ENCODE measurements at places on chromosomes 7 and 10.
A peak's percentile ranks its signal among the peaks of the same experiment; 100 is the strongest.

DNA sequence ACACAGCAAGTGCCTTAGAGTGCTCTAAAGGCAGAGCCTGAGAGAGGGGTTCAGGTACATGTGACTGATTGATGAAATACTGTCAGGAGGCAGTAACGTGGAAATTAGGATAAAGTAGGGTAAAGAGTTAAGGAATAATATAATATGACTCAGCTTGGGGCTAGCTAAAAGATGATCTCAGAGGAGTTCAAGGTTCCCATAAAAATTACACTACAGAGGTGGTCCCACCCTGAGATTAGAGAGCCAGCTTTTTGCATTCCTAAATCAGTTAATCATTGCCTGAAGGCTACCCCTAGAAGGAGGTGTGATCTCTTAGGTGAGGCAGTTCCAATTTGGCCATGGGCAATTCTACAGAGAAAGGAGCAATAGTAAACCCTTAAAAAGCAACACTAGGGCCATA, 5.8 kb downstream of the LIPJ start:
- no peak for DNase-seq

DNA sequence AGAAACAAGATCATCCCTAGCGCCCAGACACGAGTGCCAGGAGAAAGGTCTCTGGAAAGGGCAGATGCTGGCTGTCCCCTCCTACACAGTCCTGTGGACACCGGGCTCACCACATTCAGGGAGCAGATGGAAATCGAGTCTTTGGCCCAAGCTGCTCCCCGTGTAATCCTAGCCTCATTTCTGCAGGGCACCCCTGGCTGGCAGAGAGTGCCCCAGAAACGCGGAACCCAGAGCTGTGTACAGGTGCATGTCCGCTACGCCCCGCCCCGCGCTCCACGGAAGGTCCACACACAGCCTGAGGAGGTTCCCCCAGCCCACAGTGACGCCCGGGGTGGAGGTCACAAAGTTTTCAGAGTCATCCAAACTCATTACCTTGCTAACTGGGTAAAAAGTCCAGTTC, 202.8 kb downstream of the MAD1L1 start:
- no peak for DNase-seq

DNA sequence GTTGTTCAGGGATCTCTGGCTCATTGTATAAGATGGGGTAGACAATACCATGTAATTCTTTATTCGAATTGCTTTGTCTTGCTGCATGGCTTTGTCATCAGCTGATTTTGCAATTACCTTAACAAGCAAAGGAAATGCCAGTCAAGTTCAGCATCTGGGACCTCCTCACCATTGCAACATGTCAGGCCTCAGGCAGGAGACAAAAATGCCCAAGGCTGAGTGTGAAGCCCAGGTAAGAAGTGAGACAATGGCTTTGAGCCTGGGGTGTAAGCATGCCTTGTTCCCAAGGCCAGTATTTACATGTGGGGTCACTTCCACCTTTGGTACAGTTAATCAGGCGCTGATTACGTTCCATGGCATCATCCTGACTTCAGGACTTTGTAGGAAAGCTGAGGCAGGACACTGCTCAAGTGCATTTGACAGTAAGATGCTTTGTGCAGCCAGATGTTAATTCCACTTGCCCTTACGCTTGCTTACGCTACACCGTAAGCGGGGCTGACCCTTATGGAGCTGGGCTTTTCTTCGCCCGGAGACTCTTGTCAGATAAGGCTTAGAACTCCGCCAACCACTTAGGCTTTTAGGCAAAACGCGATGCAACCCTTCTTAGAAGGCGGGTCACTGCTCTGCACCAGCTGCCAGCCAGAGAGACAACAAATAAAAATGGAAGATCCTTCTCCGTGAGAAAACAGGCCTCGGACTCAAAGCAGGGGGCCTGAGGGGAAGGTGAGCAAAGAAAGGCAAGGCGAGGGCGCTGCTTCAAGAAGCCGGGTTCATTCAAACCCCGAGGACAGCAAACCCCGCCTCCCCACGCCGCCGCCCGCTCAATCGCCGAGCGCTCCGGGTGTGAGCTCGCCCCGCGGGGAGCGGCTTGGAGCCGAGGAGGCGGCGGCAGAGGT, 1.3 kb upstream of the SP4 start:
- no peak for DNase-seq

DNA sequence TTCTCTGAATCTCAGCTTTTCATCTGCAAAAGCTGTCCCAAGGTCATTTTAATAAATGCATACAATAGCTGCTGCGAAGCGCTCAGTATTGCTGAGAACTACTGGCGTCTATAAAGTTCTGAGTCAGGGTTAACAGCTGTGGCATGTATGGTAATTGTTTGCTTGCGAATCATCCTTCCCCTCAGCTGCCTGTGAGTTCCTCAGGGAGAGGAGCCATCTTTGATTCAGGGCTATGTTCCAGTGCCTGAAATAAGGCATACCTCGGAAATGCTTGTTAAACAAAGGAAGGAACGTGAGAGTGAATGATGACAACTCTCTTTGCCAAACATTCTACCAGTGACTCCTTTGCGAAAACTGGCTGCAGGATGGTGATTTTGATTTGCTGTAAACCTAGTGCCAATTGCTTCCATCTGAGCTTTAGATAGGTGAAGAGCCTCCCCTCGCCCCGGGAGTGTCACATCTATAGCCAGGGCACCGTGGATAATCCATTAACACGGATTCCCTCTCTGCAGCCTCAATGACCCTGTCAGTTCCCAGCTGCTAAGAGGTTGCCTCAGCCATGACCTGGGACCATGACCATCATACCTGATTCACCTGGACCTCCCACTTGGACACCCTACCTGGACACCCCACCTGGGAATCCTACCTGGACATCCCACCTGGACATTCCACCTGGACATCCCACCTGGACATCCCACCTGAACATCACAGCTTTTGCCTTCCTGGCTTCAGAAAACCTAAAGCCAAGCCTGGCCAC, 39.6 kb downstream of the GPRIN2 start:
- DNase-seq: no peak

GRCh38 chr7:36794689-36795088, 70.4 kb upstream of the AOAH start:
- DNase-seq: no peak

DNA sequence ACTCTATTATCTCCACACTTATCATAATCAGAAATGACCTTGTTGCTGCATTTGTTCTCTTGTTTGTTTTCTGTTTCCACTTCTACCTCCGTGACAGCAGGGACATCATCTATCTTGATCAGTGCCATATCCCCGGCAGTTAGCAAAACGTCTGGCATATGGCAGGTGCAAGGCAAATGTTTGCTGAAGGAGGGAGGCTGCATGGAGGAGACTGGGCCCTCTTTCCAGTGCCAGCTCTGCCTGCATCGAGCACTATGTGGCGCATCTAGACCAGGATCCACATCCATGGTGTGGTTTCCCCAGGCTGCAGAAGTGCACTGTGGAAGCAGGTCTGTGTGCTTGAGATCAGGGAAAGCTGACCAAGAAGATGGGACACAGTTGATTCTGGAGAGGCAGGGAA, 181.2 kb downstream of the KCNMA1 start:
- no peak for DNase-seq

GRCh38 chr7:45026984-45027773, 27.2 kb downstream of the CCM2 start:
- DNase-seq: peak; percentile 95

Data from KBM-7 (cell line).